Fibroblast of mammary gland (primary cell): ENCODE measurements at places on chromosomes 6 and 20.

DNA sequence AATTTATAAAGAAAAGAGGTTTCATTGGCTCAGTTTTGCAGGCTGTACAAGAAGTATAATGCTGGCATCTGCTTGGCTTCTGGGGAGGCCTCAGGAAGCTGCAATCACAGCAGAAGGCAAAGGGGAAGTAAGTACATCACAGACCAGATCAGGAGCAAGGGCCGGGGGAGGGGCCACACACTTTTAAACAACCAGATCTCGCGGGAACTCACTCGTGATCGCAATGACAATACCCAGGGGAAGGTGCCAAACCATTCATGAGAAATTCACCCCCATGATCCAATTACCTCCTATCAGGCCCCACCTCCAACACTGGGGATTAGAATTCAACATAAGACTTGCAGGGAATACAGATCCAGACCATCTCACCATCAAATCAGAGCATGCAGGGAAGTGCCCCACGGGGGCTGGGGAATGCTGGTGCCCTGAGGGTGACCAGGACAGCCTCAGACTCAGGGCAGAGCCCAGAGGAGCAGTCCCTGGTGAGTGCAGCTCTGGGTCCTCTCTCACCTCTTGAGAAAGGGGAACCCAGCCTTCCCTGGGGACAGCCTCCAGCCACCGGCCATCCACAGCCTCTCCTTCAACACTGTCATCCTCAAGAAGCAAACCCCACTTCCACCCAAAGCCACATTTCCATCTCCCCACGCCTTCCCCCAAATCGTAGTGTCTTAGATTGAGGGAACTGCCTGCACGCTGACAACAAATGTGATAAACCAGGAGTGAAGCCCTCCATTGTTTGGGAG lies 80.7 kb downstream of the ANKRD60 start:
- no peak for DNase-seq

DNA sequence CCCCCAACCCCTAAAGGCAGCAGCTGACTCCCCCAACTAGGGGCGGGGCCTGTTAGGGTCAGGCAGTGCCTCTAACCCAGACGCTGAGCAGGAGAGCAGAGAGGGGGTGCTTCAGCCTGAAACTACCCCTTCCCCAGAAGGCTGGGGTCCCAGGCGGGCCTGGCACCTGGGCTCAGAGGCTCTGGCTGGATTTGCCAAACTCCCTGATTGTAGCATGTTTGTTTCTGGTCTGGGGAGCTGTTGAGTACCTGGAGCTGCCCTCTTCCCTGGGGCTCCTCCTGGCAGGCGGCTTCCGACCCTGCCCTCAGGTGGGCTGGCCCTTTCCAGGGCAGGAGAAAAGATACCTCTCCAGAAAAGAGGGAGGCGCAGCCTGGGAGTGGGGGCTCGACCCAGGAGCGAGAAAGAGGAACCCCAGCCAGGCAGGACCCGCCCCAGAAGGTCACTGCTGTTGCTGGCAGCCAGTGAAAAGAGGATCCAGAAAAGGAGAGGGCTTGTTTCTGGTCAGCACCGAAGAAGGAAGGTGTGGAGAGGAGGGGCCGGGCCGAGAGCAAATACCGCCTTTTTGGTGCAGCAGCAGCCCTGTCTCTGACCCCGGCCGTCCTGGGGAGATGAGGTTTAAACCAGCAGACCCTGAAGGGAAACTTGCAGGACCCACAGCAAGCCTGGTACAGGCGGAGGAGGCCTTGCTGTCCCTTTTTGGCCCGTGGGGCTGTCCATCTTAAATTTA lies 810 bp upstream of the ABHD16B start:
- DNase-seq: no peak

DNA sequence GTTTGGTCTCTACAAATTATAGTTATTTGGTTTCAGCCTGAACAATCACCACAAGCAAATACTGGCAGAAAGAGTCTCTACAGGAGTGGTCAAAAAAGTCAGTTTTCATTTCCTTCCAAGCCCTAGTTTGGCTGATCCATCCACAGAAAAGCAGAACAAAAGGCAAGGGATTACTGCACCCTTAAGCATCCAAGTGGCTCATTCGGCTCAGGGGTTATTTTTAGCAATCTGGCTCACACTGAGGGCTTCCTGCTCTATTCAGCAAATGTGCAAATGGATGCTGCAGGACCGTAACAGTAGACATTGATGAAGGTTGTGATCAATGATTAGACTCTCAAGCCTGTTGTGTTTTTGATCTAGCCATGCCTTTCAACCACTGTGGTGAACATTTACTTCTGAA lies 62.2 kb upstream of the FABP7 start:
- DNase-seq: peak; percentile 58

DNA sequence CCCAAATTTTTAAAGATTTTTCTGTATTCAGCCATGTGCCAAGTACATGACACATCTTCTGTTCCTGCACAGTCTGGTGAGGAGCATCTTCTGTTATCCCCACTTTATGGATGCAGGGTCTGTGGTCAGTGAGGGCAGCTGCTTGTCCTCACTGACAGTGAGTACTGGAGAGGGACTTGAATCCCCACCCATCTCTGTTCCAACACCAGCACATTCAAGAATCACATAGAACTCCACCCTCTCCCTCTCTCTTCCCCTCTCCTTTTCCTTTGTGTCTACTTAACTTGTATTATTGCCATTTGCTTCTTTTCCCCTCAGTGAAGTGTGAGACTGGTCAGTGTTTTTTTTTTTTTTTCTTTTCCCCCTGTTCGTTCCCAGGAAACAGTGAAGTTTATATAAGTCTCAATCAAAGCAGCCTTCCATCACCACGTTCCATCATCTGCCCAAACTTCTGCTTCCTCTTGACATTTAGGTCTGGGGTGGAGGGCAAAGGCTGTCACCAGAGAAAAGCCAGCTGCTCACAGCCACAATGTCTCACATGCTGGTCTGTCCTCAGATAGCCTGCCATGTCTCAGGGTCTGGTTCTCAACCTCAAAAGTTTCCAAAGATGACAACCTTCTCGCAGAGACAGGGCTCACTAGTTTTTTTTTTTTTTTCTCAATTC lies 110.0 kb upstream of the SSTR4 start:
- DNase-seq: no peak

GRCh38 chr6:34589691-34590090 lies 33.6 kb upstream of the SPDEF start:
- no peak for DNase-seq

GRCh38 chr6:6964675-6965074 lies 143.1 kb upstream of the RREB1 start:
- DNase-seq: peak; percentile 12

DNA sequence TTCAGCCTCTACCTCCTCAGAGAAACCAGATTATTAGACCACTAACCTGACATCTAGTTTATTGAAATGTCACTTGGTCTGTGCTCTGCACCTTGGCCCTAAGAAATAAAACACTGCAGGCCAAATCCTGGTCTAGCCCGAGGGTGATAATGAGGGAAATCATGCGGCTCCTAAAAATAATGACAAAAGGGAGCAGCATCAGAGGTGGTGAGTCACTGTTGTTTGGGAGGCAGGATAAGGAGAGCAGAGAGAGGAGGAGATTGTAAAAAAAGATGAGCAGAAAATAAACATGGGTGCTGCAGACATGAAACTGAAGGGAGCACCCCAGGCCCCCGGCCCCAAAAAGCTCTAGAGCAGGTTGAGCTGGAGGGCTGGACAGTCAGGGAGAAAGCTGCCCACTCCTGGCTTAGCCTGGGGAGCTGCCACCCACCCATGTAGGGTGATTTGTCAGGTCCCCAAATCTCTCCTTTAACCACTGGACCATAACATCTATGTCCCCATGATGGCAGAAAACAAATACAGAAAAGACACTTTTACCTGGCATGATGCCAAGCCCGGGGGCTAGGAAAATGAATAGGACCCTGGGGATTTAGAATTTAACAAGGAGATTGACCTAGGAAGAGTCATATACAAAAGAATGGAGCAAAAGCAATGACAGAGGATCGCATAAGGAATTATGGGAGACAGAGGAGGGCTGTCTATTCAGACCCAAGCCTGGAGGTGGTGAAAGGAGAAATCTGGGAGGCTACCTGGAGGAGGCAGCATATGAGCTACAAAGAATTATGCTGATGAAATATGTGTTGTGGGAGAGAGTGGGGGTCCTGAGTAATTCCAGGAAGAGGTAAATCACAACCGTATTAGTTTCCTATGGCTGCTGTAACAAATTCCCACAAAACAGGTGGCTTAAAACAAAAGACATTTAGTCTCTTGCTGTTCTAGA lies 103.7 kb downstream of the SNAP25 start:
- DNase-seq: peak; percentile 55

- DNase-seq: no peak
Measured at GRCh38 chr6:11764250-11764604, 14.4 kb downstream of the ADTRP start.

- DNase-seq: no peak
Measured at GRCh38 chr20:35539756-35540212, 2.1 kb upstream of the ERGIC3 start.

GRCh38 chr6:110329348-110329713 lies 28.8 kb downstream of the METTL24 start:
- peak; percentile 17 for DNase-seq

- DNase-seq: no peak
Measured at GRCh38 chr6:142597836-142598235, 296.0 kb downstream of the ADGRG6 start.

- no peak for DNase-seq
Measured at GRCh38 chr6:445571-446417, 54.2 kb downstream of the IRF4 start.

- no peak for DNase-seq
Measured at GRCh38 chr6:156980948-156981347, 203.8 kb downstream of the ARID1B start.

- no peak for DNase-seq
Measured at GRCh38 chr6:132257561-132257960, 143.7 kb downstream of the MOXD1 start.

DNA sequence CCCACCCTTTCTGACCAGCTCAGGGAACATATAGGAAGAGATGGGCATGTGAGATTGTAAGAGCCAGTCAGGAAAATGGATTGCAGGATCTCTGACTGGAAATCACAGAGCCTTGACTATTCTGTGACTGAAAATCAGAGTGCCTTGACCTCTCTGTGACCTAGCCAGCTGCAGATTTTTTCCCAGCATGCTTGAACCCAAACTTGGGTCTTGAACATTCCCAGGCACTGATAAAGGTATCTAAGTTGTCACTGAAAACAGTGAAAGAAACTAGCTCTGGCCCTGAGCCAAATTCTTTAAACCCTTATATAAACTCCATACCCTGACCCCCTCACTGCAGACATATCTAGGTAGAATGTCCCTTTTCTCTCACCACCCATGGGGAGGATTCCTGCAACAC lies 2.3 kb upstream of the ZNF165 start:
- no peak for DNase-seq

DNA sequence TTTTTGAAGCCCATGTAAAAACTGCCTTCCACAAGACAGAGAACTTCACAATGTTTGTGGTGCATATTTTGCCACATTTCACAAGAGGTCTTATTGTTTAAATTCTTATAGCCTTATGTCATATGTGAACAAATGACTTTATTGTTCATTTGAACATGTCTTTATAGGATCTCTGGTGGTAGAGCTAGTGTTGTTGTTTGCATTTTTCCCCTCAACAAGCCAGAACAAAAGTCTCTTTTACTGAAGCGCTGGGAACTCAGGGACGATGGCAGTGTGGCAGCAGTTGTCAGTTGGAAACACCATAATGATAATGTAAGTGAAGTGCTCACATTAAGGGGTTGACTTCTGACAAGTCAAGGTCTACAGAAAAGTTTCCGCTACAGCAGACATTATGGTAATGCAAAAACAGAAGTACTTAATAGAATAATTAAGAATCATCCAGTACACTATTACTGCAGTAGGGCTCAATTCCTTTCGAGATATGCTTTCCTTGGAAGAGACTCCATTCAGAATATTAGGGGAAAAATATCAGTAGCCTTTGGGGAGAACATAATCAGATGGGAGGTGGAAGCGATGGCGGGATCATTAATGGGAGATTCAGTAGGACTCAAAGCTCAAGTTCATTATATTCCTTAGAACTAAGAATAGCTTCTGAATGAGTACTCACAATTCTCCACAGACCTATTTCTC lies 180.0 kb downstream of the GJA10 start:
- DNase-seq: peak; percentile 14

- peak; percentile 54 for DNase-seq
Measured at GRCh38 chr6:150252714-150253444, 110.0 kb downstream of the PPP1R14C start.
